Renal cortical epithelial cell (primary cell): ENCODE measurements at places on chromosomes 5 and 9. TPM values are rescaled to one million over a fixed set of nuclear protein-coding genes. Genes with fewer than 3 reads are reported as not detected.

Gene PDE6A
- 0.10 TPM in 1 of 2 replicates, not detected in the other for total RNA-seq

- no peak for DNase-seq
Observed at GRCh38 chr5:103487822-103488493, 74.6 kb downstream of the NUDT12 start.

DNA sequence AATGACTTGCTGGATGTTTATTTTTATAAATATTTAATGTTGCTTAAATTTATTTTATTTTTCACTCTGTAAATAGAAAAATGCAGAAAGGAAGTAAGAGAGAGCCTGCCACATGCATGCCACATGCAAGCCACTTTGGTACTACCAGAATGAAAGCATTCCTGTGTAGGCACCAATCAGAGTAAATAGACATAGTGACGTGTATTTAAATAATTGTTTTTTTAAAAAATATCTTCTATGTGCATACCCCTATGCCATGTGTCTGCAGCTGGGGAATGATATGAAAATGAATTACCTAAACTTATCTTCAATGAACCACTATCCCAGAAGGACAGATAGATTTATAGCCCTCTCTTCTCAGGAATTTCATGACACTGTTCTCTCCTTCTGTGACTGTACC, 651.5 kb upstream of the RIOK2 start:
- DNase-seq: no peak

Gene OR2S2
- not detected in 2 replicates for total RNA-seq

GRCh38 chr5:108141676-108142075, 240.2 kb downstream of the FBXL17 start:
- peak; percentile 32 for DNase-seq

DNA sequence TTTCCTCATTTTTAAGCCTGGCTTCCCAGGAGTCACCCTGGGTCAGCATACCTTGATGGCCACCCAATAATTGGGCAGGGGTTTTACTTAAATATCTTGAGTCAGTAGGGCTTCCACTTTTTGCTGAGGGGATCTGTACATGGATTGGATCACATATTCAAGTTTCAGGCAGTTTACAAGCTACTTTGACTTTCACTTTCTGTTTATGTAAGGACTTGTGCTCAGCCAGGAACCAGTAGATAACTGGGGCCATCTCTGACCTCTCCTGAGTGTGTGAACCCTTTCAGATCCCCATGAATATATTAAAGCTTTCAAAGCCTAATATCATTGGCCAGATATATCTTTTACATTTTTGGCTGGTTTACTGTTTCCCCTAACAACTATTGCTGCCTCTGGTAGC, 45.1 kb downstream of the SLCO6A1 start:
- peak; percentile 59 for DNase-seq

Gene OR2K2
- not detected in 2 replicates for total RNA-seq

Gene KLHL3
- 3.0 and 5.3 TPM in 2 replicates for total RNA-seq

Gene DOLPP1
- 9.6 and 12.0 TPM in 2 replicates for total RNA-seq

Gene GABBR2
- total RNA-seq: 0.17 TPM in 1 of 2 replicates, not detected in the other

DNA sequence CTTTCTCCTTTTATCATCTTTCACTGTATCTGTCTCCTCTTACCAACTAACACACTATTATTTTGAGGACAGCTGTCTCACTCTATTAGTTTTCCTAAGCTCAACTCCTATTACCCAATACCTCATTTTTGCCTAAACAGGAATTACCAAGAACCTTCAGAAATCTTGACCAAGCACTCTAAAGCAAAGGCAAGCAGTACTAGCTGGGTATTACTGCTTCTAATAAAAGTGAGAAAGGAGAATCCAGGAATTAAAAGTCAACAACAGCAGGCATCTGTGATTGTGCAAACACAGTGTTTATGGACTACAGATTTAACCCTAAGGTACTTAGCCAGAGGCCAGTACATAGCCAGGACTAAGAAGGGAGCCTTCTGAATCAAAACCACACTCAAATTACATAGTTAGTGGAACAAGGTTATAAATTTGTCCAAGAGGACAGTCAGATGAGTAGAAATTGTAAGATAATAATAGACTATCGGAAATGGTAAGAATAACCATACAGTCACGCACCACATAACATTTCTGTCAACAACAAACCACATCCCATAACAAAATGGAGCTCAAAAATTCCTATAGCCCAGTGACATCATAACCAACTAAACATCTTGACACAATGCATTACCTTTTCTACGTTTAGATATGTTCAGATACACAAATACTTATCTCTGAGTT, 8.3 kb downstream of the RFX3 start:
- peak; percentile 21 for DNase-seq

Gene DIPK1B
- total RNA-seq: 0.52 and 4.0 TPM in 2 replicates

GRCh38 chr5:133294380-133294779, 242.6 kb downstream of the HSPA4 start:
- no peak for DNase-seq
